ENCODE measurements at places on chromosomes 7 and 10. TPM values are rescaled to one million over a fixed set of nuclear protein-coding genes. Genes with fewer than 3 reads are reported as not detected.

UTF1 gene
- total RNA-seq: not detected

TPK1 gene
- total RNA-seq: 11.6 TPM

ITIH5 gene
- total RNA-seq: 14.4 TPM

SEMA3E gene
- total RNA-seq: 4.2 TPM

FAM25G gene
- not detected for total RNA-seq

CFAP69 gene
- 12.3 TPM for total RNA-seq

DNAH11 gene
- total RNA-seq: 0.39 TPM

All from articular chondrocyte of knee joint (primary cell).